ENCODE measurements at places on chromosomes 5 and 9.

DNA sequence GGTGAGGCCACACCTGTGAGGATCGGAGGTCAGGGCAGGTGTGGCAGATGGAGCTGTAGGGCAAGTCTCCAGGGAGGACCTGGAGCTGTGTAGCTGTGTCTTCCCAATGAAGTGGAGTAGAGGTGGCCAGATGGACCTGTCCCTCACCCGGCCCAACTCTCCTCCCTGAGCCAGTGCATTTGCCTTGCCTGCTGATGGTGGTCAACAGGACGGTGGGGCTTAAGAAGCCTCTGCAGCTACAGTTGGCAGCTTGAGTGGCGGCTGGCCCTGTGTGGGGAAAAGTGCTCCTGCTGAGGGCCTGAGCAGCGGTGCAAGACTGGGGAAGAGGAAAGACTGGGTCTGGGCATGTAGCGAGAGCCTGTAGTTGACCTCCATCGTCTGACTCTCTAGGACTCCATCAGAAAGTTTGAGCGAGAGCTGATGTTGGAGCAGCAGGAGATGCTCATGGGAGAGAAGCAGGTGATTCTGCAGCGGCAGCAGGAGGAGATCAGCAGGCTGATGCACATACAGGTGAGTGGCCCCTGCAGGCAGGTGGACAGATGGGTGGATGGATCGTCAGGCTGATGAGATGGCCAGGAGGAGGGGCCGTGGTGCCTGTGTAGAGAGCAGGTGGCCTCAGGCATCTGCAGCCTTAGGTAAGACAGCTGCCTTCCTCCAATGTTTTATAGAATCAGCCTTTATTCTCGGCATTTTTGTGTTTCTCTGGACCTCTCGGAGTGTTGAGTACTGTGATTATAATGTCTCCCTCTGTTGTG, 24.9 kb downstream of the PITX1 start:
- DNase-seq = no peak

DNA sequence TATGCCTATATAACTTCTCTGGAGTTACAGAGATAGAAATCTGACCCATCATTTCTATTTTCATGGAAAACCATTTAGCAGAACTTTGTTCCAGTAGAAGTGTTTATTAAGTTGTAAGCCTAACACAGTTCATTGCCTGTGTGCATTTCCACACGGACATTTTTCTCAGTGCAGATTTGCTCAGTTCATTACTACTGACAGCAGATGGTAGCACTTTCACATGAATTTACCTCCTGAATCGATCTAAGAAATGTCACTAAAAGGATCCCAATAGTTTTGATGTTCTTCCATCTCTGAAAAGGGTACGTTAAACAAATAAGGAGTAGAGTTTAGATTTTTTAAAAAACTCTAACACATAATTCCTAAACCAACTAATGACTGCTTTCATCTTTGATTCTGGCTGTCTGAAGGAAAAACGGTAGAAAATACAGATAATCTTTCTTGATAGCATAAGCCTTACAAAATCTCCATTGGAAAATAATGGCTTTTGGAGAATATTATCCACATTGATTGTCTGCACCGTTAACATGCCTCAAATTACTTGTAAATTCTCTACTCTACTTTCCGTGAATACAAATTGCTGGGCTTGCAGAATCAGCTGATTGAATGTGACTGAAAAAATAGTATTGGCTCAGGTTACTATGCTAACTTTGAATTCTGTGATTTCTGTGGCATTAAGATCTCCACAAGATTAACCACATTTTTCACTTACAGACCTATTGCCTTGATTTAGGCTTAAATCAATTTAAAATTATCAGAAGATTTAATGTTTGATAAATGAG, 33.1 kb downstream of the RPS23 start:
- no peak for DNase-seq

DNA sequence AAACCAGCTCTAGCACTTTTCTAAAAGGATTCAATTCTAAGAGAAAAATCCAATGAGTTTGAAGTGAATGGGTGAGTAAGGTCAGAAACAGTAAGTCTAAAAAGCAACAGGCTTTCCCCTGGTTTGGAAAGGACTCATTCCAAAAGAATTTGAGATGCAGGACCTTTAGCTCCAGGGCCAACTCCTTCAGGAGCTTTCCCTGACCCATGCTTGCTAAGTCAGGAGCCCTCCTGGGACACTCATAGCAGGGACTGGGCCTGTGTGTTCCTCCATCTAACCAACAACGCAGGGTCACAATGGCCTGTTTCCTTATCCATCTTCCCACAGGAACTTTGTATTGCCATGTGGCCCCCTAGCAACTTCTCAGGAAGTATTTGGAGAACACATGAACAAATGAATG, 198.8 kb downstream of the FRMD3 start:
- DNase-seq = no peak

DNA sequence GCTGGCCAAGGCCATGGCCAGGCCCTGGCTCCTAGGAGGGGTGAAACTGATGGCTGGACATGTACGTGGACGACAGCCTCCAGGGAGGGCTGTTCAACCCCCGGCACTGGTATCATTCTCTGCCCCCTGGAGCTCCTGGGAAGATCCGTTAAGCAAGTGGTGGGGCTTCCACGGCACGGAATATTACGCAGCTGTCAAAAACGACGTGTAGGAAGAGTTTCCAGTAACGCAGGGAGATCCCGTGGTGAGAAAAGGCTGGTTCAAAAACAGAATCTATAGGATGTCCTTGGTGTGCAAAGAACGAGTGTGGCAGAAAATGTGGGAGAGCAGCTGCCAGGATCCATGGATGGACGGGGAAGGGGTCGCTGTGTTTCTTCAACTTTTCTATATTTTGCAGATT, 36.3 kb upstream of the TMEM250 start:
- no peak for DNase-seq

DNA sequence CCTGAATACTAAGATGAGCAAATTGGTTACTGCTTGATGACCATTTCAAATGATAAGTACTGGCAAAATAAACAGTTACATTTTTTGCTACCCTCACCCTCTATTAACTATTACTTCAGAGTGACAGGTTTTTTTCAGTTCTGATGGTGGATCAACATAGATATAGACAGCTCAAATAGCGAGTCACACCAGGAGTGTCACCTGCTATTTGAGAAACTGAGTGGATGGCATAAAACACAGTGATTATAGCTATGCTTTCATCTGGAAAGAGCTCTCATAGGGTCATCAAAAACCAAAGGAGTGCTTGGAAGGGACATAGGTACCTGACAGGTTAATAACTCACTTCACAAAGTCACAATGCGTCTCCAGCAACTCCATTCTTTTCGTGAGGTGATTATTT, 244.5 kb upstream of the C9orf72 start:
- DNase-seq = no peak
